Heart left ventricle (tissue), 16 donors: ENCODE measurements at places on chromosomes 7 and 10. TPM values are rescaled to one million over a fixed set of nuclear protein-coding genes. Genes with fewer than 3 reads are reported as not detected.
A peak's percentile ranks its signal among the peaks of the same experiment; 100 is the strongest.

Gene ATOH7
- not detected for polyA plus RNA-seq

Gene ABCA13
- 0.01 TPM for polyA plus RNA-seq

Gene SLC26A4
- 0.30 TPM for polyA plus RNA-seq

Gene AUTS2
- polyA plus RNA-seq: 3.7 TPM

Gene ENTPD7
- polyA plus RNA-seq: 3.8 TPM

Gene WNT8B
- polyA plus RNA-seq: not detected

Gene BBS9
- polyA plus RNA-seq: 7.5 TPM

- DNase-seq: no peak
Measured at GRCh38 chr7:26657206-26657641, 207.2 kb downstream of the SKAP2 start.

- no peak for DNase-seq
Measured at GRCh38 chr7:155324012-155324917, 26.6 kb downstream of the INSIG1 start.

DNA sequence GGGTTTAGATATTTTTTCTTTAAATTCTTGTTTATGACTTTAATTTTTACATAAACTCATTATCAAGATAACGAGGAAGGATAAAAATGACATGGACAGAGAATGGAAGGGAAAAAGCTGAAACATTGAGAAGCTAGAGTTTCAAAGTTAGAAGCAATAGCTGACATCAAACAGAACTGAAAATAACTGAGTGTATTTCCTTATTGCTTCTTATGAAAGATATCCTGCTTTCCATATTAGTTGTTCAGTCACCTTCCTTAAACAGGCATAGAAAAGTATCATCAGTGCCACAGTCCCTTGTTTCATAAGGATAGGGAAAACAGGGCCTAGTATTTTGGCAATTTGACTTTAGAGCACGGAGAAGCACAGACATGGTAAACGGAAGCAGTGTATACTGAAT, 460.5 kb upstream of the GHITM start:
- DNase-seq: no peak

DNA sequence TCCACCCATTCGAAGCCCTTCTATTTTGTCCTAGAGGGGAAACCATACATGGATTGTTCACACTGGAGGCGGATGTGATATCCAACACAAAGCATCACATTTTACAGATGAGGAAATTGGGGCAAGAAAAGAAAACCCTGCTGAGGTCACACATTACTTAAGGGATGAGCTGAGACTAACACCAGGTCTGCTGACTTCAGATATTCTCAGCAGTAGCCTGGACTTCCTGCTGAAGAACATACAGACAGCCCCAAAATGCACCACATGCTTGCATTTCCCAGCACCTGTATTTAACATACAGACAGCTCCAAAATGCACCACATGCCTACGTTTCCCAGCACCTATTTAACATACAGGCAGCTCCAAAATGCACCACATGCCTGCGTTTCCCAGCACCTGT, 11.2 kb downstream of the GIMAP5 start:
- no peak for DNase-seq

GRCh38 chr10:121732656-121733445, 134.6 kb upstream of the FGFR2 start:
- DNase-seq: no peak

- DNase-seq: no peak
Measured at GRCh38 chr7:116511552-116512519, 12.3 kb downstream of the CAV2 start.

DNA sequence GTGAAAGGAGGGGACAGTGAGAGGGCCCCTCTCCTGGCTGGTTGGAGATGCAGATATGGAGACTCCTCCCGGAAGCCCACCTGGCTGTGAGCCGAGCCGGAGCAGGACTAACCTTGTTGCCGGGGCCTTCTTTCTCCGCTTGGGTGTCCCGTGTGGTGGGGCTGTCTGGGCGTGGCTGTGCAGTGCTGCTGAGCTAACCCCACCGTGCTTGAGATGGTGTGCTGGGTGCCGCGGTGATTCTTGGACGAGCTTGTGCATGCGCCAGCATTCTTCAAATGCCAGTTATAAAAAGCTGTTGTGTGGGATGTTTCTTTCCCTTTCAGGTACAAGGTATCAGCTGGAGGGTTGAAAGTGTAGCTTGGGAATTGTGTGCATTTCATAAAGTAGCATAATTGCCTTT, 48.8 kb downstream of the DAGLB start:
- peak; percentile 48 for DNase-seq

DNA sequence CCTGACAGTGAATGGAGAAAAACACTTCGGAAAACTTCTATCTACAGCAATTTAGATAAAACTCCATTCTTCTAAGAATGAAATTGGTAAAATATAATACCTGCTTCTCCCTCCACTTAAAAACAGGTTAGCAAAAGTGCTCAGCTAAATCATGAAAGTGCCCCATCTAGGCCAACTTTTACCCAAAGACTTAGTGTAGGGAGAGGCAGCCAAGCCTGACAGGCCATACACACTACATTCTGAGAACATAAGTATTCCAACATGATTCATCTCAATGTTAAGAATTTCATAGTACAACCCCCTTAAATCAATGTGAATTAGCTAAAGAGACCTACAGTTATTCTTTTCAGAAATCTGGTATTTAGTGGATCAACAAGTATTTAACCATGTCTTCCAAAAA, 7.2 kb downstream of the FAM3C start:
- DNase-seq: no peak

GRCh38 chr10:96578633-96579032, 8.2 kb downstream of the TM9SF3 start:
- DNase-seq: no peak

- DNase-seq: no peak
Measured at GRCh38 chr10:31034098-31034909, 2.6 kb upstream of the ZNF438 start.

GRCh38 chr10:24988831-24989640, 26.9 kb downstream of the ENKUR start:
- DNase-seq: peak; percentile 28

DNA sequence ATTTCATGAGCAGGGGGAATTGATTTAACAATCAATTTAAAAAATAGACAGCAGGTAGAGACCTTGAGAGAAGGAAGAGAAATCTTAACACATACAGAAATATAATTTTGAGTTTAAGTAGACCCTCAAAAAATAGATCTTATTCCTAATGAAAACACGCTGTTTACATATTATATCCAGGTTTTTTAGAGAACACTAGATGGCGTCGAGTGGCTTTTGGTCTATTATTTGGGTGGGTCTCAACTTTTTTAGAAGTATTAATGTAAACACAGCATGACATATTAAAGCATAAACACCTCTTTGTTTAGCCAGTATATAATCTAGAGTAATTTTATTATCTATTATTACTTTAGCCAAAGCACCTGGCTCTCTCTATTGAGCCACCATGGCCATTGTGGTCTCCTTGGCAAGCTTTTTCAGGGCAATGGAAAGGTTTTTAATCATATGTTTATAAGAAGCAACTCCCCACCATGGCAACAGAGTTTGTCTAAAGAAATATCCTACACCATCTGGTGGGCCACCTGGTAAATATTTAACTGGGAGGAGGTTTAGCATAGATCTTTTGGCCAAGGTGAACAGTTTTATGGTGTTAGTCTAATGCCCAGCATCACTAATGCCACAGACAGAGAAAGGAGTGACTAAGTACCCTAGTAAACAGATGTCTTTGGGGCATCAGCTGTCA, 59.7 kb upstream of the PRSS1 start:
- no peak for DNase-seq

DNA sequence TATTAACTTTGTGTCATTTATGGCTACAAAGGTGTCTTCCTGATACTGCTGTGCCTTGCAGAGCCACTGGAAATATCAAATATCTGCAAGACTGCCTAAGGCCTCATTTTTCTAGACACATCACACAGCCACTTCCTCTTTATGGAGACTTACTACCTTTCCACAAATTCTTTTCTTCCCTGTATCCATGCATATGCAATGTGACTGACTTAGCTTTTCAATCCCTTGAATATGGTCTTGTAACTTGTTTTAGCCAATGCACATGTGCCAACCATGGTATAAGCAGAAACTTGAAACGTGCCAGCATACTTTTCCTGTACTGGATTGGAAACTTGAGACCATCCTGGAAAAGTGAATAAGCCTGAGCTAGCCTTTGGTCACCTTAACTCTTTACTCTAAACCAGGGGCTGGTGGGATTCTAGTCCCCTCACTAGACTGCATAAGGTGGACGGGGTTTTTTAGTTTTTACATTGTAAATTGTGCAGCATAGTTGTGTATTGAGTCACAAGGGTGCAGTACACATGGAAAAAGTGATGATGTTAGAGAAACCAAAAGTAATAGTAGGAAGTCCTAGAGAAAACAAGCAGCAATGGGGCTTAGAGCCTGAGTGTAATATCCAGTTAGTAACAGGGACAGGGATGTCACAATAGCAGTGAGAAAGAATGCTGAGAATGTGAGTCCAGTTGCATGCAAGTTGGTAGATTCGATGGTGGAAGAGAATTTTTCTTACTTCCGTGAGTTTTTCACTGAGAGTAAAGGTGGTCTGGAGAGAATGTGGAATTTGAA, 879.5 kb downstream of the SORCS1 start:
- DNase-seq: no peak

- no peak for DNase-seq
Measured at GRCh38 chr10:132549371-132549770, 11.8 kb downstream of the INPP5A start.

GRCh38 chr10:43420369-43421200, 11.6 kb upstream of the HNRNPF start:
- DNase-seq: peak; percentile 91

GRCh38 chr10:73248259-73248724, 1.2 kb upstream of the DNAJC9 start:
- no peak for DNase-seq

GRCh38 chr7:134737566-134738345, 41.7 kb upstream of the CALD1 start:
- DNase-seq: no peak
